ENCODE measurements at places on chromosomes 12 and 14. TPM values are rescaled to one million over a fixed set of nuclear protein-coding genes. Genes with fewer than 3 reads are reported as not detected.

SERPINA9 gene
- total RNA-seq, result not detected

MPHOSPH9 gene
- 44.9 TPM for total RNA-seq

OLR1 gene
- 0.12 TPM for total RNA-seq

CYP27B1 gene
- total RNA-seq, result 11.6 TPM

PSMC1 gene
- total RNA-seq, result 132 TPM

Data from HCT116 (cell line).